ENCODE measurements at places on chromosomes 12 and 14.

GRCh38 chr12:58489394-58489793 is 430.9 kb downstream of the LRIG3 start:
- DNase-seq = no peak

DNA sequence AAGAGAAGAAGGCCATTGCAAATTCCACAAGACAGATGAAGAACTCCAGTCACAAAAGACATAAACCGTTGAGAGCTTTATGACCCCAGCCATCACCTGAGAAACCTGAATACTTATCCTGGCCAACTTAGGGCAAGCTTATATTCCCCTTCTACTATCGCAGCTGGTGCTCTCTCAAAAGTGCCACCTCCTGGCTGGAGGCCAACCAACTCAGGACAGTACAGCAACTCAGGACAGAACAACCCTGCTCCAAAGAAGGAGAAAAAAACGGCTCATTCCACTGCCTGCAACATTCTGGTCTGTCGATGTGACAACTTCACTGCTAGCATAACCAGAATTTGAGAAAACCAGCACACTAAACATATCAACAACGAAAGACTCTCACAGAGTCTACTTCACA is 9.7 kb upstream of the KRT6B start:
- no peak for DNase-seq

GRCh38 chr12:91287753-91288152 is 105.1 kb upstream of the DCN start:
- DNase-seq = no peak

DNA sequence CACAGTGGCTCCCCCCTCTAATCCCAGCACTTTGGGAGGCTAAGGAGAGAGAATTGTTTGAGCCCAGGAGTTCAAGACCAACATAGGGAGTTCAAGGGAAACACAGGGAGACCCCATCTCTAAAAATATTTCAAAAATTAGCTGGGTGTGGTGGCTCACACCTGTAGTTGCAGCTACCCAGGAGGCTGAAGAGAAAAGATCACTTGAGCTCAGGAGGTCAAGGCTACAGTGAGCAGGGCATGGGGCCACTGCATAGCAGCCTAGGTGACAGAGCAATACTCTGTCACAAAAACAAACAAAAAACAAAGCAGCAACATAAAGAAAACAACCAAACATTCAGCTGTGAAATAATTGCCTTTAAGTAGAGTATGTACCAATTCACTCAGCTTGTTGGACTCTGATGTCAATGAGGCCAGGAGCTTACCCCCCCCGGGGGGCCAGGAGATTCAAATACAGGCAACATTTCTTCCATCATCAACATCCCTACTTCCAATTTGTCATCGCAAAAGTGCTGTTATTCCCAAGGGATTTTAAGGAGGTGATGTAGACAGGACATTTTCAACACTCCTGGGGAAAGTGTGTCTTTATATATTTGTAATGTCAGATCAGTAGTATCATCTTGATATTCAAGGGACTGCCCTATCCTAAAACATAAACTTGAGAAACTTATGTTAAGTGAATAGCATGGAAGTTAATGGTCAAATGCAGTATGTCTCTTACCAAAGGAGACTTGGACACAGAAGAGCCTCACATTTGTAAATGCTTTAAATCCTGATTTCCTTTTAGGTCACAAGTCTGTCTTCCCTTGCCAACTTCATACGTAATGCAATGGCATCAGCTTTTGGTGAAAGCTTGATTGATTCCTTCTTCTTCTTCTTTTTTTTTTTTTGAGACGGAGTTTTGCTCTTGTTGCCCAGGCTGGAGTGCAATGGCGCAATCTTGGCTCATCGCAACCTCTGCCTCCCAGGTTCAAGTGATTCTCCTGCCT is 40.6 kb upstream of the AEBP2 start:
- no peak for DNase-seq

DNA sequence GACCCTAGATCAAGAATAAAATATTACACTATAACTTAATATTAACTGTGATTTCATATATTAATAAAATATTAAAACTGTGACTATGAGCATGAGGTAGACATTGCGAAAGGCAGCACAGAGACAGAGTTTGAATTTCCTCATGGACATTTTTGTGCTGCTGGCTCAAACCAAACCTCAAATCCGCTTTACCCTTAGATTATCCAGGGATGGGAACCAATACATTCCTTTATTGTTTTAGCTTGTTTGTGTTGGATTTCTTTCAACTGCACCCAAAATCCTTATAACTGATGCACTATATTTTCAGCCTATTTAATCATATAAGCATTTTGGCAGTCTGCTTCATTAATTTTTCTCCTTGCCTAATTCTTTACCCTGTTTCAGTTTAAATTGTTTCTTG is 436.7 kb downstream of the ATP23 start:
- no peak for DNase-seq

DNA sequence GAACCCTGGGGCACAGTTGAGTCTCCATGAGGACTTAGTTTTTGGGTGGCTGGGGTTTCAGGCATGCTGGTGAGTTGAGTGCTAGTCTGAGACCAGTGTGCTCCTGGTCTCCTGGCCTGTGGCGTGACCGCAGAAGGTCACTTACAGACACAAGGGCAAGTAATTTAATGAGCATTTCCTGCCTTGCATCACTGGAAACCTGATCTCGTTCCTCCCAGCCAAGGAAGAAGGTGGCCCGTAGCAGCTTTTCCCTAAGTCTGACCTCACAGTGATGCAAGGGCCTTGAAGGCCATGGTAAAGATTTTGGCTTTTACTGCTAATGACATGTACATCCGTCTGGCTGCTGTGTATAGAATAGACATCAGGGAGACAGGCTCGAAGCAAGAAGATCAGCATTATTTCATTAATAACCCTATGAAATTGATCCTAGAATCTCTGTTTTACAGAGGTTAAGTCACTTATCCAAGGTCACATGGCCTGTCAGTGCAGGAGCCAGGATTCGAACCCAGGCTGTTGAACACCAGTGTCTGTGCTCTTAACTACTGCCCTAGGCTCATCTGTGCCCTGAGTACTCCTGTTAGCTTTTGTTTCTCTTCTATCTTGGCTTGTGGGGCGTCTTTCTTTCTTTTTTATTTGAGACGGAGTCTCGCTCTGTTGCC is 4.6 kb downstream of the TMEM120B start:
- no peak for DNase-seq

DNA sequence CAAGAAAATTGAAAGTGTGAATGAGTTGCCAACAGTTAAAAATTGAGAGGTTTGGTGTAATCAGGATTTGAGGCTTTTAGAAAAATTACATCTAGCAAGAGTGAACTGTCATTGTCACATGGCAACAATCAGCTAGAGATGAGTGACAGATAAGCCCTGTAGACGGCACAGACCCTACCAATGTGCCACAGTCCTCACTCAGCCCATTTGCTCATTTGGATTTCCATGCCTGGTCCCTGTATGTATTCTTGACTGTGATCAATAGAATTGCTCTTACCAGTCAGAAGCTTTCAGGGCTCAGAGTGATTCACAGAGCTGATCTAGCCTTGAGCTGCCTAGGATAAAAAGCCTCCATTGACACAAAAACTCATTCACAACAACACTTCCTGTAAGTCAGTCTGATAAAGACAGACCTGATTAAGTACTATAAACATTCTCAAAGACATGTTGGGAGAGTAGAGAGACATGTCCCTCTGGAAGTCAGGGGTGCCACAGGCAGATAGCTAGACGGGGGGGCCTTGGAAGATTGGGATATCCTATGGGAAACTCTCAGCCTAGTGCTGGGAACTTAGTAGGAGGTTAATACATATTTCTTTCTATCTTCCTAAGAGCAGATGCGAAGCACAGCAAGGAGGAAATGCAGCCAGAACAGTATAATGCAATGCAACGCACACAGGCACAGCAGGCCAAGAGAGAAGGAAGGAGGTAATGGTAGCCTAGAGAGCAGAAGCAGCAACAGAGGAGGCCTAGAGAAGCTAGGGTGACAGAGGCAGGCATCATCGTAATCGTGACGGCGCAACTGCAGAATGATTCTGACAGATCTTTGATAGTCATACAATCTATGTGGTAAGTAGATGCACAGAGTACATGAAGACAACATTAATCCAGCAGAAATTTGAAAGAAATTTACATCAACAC is 2.0 kb upstream of the PELI2 start:
- no peak for DNase-seq

- DNase-seq = no peak
Observed at GRCh38 chr12:106764220-106764619, 10.3 kb upstream of the RIC8B start.

GRCh38 chr12:92496790-92497189 is 206.0 kb upstream of the PLEKHG7 start:
- DNase-seq = no peak

- DNase-seq = no peak
Observed at GRCh38 chr12:96652870-96653269, 163.5 kb downstream of the CFAP54 start.

GRCh38 chr12:4564818-4565217 is 2.8 kb downstream of the DYRK4 start:
- DNase-seq = no peak

- no peak for DNase-seq
Observed at GRCh38 chr12:25072906-25073650, 121.9 kb downstream of the DNAI7 start.

- no peak for DNase-seq
Observed at GRCh38 chr14:100669468-100669867, 57.2 kb upstream of the DLK1 start.

DNA sequence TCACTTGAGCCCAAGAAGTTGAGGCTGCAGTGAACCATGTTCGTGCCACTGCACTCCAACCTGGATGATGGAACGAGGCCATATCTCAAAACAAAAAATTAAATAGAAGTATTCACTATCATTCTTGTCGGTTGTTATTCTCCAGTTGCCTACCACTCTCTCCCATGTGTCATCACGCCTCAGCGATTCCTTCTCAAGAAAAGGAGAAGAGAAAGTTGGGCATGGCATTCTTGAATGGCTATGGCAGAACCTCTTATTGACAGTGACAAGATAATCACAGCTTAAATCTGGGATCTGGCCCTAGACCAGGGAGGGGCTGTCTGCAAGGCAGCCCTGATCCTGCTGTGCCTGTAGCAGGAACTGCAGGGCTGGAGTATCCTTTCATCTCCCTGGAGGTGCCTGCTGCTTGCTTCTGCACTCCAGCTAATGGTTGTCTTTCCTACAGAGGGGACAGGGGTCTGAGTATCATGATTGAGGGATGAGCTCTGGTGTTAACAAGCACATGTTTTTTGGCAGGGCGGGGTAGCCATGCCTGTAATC is 12.8 kb upstream of the MLEC start:
- no peak for DNase-seq

GRCh38 chr14:81771651-81772275 is 238.1 kb upstream of the SEL1L start:
- DNase-seq = no peak

GRCh38 chr12:84862186-84862585 is 50.4 kb downstream of the SLC6A15 start:
- DNase-seq = no peak

DNA sequence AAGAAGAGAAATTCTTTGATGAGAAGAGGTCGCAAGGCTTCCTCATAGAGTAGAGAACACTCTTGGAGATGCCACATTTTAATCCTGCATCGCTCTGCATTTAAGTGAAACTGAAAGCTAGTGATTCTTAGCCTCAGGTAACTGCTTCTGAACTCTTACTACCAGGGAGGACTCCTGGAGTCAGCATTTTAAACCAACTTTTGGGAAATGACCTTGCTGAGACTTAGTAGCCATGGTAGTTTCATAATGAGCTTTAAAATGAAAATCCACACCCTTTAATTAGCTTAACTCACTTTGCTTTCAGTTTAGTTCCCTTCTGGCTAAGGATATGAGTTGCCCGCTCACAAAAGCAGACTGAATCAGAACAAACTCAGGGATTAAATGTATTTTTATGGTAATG is 80.3 kb downstream of the SYNE2 start:
- DNase-seq = no peak

DNA sequence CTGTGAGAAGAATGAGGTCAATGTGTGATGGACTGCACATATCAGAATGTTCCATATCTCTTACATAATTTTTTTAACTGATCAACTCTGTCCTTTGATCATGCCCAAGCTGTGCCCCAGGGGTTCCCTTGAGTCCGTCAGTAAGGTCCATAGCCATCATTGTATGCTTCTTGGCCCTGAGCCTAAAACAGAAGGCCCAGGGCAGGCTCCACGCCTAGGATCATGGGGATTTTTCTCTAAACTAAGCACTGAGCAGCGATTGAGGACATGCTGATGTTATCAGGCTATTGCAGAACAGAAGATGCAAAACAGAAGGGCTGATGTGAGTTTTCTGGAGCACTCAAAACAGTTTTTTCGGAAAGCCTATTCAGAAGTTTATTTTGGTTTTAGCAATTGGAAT is 20.9 kb downstream of the RNASE9 start:
- no peak for DNase-seq

DNA sequence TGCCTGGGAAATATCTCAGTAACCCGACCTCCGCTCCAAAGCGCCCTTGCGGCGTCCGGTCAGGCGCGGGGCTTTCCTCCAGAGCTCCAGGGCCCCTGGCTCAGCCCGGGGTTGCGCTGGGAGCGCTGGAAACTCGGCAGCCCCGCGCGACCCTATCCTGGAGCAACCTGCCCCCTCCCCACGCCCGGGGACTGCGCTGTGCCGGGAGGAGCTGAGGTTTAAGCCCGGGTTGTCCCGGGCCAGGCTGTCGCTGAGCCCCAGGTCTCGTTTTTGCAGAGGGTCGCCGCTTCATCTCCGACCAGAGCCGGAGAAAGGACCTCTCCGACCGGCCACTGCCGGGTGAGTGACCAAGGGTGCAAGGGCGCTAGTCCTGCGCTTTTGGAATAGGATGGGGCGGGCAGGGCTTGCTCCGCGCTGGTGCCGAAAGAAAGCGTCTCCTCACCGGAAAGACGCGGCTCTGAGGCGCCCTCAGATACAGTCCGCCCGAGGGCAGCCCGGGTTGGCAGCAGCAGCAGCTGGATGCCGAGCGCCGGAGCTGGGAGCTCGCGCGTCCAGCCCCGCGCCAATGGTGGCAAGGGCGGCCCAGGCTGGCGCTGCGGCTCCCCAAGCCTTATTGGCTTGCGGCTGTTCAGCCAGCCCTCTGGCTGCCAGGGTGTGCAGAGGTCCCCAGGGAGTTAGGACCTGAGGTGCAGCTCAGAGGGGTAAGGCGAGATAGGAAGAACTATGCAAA is 1.5 kb downstream of the SPX start:
- peak; percentile 44 for DNase-seq

- DNase-seq = no peak
Observed at GRCh38 chr12:4005851-4006430, 132.7 kb upstream of the PARP11 start.

DNA sequence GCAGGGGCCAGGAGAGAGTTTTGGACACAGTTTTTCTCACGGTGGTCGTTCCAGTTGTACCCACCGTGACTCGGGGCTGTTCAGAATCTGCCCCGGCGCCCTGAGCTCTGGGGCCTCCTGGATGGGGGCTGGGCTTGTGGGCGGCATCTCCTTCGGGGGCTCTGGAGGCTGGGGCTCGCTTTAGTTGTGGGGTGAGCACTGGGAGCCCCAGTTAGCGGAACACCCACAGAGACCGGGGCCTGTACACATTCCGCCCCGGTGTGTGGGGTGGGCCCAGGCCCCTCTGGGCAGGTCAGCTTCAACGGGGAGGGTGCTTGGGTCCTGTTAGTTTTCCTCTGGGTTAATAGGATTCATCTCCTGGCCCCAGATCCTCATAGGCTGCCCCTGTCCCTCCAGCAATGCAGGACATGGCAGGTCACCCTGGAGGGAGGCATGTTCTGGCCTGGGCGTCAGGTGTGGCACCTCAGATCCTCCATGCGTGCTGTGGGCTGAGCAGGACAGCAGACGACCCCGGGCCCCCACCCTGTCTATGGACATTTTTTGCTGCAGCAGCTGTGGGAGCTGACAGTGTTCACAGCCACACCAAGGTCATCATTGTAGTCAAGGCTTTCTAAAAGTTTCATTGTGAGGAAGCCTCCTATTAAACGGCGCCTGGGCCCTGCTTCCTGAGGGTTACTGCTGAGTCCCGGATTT is 393.2 kb downstream of the TMEM121 start:
- DNase-seq = no peak

Data from GM18507 (cell line).